ENCODE measurements at places on chromosomes 6 and 20. TPM values are rescaled to one million over a fixed set of nuclear protein-coding genes. Genes with fewer than 3 reads are reported as not detected.

Gene EPB41L1
- 8.6 TPM for total RNA-seq

Gene CRISP2
- not detected for total RNA-seq

Gene ANGPT4
- total RNA-seq: not detected

Gene TPX2
- 248 TPM for total RNA-seq

Gene CLVS2
- 1.1 TPM for total RNA-seq

Gene CST4
- not detected for total RNA-seq

Gene MCM9
- 20.4 TPM for total RNA-seq

Gene CRISP3
- total RNA-seq: not detected

Gene WFDC5
- total RNA-seq: not detected

Gene ZBTB24
- 21.5 TPM for total RNA-seq

Gene EBF4
- total RNA-seq: 6.8 TPM

Gene ZBTB2
- 16.2 TPM for total RNA-seq

Gene CST11
- not detected for total RNA-seq

Gene RBBP8NL
- not detected for total RNA-seq

Gene FOXS1
- total RNA-seq: 6.3 TPM

Gene TRIM10
- total RNA-seq: not detected

Gene SLC35D3
- not detected for total RNA-seq

Gene MRPL18
- total RNA-seq: 98.4 TPM

Gene PHACTR3
- total RNA-seq: 0.10 TPM

Gene MCHR2
- not detected for total RNA-seq

Gene DEFB124
- not detected for total RNA-seq

Gene KHDRBS2
- not detected for total RNA-seq

Gene ZC3H12D
- 0.26 TPM for total RNA-seq

Gene C4A
- total RNA-seq: 8.1 TPM

Gene ITPR3
- 65.8 TPM for total RNA-seq

Gene AGER
- 3.7 TPM for total RNA-seq

Gene ATP9A
- total RNA-seq: 8.7 TPM

Gene TSBP1
- total RNA-seq: not detected

Gene OPRM1
- not detected for total RNA-seq

Gene SLC22A2
- not detected for total RNA-seq

Gene LPA
- total RNA-seq: 0.21 TPM

Gene LY6G6F
- not detected for total RNA-seq

Gene ZSCAN9
- total RNA-seq: 14.4 TPM

Gene KIF25
- total RNA-seq: 0.44 TPM

Gene VNN1
- total RNA-seq: not detected

Gene CD2AP
- total RNA-seq: 41.8 TPM

Gene CDH4
- total RNA-seq: not detected

Gene MROH8
- 1.8 TPM for total RNA-seq

Gene OPRL1
- 3.9 TPM for total RNA-seq

Gene RUNX2
- total RNA-seq: 7.0 TPM

Gene SPEF1
- 0.41 TPM for total RNA-seq

Gene SUMO4
- 1.1 TPM for total RNA-seq
